ENCODE measurements at places on chromosomes 12 and 14. TPM values are rescaled to one million over a fixed set of nuclear protein-coding genes. Genes with fewer than 3 reads are reported as not detected.

The NEK9 gene
- 61.7 TPM for total RNA-seq

The TAS2R31 gene
- total RNA-seq = 3.9 TPM

The PMCH gene
- total RNA-seq = not detected

The DTX3 gene
- total RNA-seq = 15.7 TPM

The NKX2-1 gene
- not detected for total RNA-seq

The RHOF gene
- total RNA-seq = 3.7 TPM

The GARIN6 gene
- total RNA-seq = not detected
